ENCODE measurements at places on chromosomes 13 and 19. TPM values are rescaled to one million over a fixed set of nuclear protein-coding genes. Genes with fewer than 3 reads are reported as not detected.
A peak's percentile ranks its signal among the peaks of the same experiment; 100 is the strongest.

The RNF6 gene
- polyA plus RNA-seq = 8.8 TPM

The LACC1 gene
- 1.8 TPM for polyA plus RNA-seq

The TNFSF9 gene
- polyA plus RNA-seq = 0.15 TPM

The OR7A5 gene
- polyA plus RNA-seq = not detected

The HCST gene
- polyA plus RNA-seq = 17.6 TPM

DNA sequence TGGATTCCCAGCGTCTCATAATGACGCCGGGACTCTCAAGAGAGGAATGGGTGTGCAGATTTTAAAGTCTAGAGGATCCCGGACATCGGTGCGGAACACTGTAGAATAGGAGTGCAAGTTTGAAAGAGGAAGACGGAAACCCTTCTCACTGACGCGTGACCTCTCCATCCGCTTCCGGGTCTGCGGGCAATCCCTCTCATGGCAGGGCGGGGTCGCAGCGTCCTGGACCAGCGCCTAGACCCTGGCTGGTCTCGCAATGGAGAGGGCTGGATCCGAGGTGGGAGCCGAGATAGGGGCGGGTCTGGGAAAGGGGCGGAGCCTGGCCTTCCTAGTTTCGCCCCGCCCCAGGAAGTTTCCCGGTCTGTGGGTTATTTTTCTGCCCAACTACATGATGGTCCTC is 4.6 kb upstream of the ZNF845 start:
- H3K27me3 ChIP-seq = no peaks in the 10 kb centered on the region
- peak; percentile 69 for DNase-seq
- H3K4me3 ChIP-seq = peak overlapping the region; percentile 19
- H3K36me3 ChIP-seq = no peaks in the 10 kb centered on the region
- H3K27ac ChIP-seq = no peak overlapping the region

DNA sequence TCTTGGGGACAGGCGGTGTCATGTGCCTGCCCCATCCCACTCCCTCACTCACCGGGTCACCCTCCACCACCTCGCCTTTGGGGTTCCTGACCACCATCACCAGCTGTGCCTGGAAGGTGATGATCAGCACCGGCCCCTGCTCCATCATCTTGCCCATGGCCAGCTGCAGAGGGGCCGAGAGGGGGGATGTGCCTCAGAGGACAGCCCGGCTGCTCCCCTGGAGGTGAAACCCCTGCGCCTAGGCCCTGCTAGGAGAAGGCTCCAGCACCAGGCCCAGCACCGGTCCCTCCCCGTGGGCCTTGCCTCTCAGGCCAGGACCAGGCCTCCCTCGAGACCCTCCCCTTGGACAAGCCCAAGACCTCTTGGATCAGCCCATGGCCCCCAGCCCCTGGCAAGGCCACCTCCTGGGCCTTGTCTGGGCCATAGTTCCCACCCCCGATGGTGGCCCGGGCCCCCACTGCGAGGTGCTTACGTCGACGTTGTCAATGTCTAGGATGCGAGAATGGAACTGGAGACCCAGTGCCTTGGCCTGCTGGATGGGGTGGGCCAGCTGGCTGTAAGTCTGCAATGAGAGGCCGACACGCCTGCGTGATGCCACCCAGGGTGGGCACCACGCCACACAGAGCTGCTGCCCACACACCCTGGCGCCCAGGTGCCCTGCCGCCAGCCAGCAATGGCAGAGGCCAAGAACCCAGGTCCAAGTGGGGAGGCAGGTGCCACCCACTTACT is 1.8 kb upstream of the CTXN1 start:
- no peaks in the 10 kb centered on the region for H3K27me3 ChIP-seq
- no peak overlapping the region for H3K4me3 ChIP-seq
- peaks cover 9% of the 10 kb centered on the region for H3K4me1 ChIP-seq
- no peak for DNase-seq

- no peak overlapping the region for H3K27ac ChIP-seq
- no peak overlapping the region for H3K4me3 ChIP-seq
- peaks cover 10% of the 10 kb centered on the region for H3K4me1 ChIP-seq
- no peaks in the 10 kb centered on the region for H3K36me3 ChIP-seq
- no peaks in the 10 kb centered on the region for H3K27me3 ChIP-seq
- DNase-seq = no peak
Measured at GRCh38 chr13:36088001-36088400, 43.2 kb downstream of the DCLK1 start.

GRCh38 chr13:74025369-74025768 is 108.8 kb downstream of the KLF12 start:
- no peaks in the 10 kb centered on the region for H3K36me3 ChIP-seq
- no peak overlapping the region for H3K4me3 ChIP-seq
- H3K27ac ChIP-seq = no peak overlapping the region
- no peaks in the 10 kb centered on the region for H3K27me3 ChIP-seq

DNA sequence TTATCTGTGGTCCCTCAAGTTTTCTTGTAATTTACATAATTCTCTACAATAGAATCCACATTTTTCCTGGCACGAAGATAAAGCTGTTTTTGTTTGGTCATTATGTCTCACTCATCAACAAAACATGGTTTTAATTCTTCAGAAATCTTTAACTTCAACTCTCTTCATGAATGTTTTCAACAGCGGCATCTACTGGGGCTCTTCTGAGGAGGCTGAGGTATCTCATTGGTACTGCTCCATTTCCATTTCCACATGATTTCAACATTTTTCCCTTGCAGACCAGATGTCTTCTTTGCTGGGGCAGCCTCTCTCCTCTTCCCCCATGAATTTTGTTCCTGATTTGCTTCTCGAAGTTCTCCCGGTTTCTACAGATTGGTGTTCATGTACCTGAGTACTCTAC is 5.8 kb upstream of the KBTBD7 start:
- H3K36me3 ChIP-seq = no peaks in the 10 kb centered on the region
- H3K27ac ChIP-seq = no peak overlapping the region
- no peak overlapping the region for H3K4me3 ChIP-seq
- DNase-seq = no peak
- H3K27me3 ChIP-seq = no peaks in the 10 kb centered on the region

GRCh38 chr13:111407381-111408131 is 87.1 kb downstream of the TEX29 start:
- H3K4me1 ChIP-seq = no peaks in the 10 kb centered on the region
- no peak overlapping the region for H3K4me3 ChIP-seq
- H3K27ac ChIP-seq = no peak overlapping the region
- no peak for DNase-seq
- H3K36me3 ChIP-seq = no peaks in the 10 kb centered on the region

DNA sequence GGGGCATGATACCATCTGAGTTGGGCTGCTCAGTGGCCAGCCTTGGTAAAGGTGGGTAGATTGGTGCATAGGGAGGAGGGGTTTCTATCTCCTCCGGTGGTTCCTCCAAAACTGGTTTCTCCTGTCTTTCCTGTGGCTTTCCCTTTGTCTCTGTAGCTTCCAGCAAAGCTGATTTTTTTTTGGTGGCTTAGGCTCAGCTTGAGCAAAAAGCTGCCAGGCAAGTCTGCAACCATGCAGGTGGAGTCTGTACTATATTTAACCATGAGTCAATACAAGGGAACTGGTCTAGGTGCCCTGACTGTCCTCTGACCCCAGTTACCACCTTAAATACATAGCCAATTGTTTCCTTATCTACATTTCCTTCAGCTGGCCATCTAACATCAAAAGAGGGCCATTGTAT is 64.0 kb upstream of the ZNF681 start:
- H3K27me3 ChIP-seq = no peaks in the 10 kb centered on the region
- no peak overlapping the region for H3K4me3 ChIP-seq
- no peak overlapping the region for H3K27ac ChIP-seq
- H3K4me1 ChIP-seq = no peaks in the 10 kb centered on the region
- DNase-seq = no peak

DNA sequence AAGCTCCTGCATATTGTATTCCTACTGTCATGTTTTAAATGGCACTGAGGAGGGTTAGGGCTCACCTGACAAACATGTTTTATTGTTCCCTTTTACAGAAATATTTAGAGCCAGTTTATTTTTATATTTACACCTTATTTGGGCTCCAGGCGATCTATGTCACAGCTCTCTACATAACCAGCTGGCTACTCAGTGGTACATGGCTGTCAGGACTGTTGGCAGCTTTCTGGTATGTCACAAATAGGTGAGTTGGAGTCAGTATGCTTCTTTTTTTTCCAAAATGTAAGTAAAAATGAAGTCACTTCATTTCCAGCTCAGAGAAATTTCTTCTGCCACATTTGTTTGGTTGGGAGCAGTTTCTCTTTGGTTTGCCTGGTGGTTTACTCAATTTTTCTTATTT is 31.5 kb downstream of the DPY19L3 start:
- DNase-seq = no peak
- H3K4me3 ChIP-seq = no peak overlapping the region
- no peaks in the 10 kb centered on the region for H3K4me1 ChIP-seq

DNA sequence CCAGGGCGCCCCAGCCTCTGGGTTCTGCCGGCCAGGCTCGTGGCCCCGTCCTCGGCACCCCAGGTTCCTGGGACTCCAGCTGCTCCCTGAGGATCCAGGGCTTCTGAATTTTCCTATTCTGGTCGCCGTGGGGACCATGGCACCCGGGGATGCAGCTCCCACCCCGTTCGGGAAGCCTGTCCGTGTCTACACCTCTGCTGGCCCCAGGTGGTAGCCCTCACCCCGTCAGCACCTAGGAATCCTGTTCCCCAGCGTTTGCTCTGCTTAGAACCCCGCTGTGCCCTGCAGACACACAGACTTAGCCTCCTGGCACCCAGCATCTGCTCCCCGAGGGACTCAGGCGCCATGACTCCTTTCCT is 960 bp downstream of the PPFIA3 start:
- H3K4me1 ChIP-seq = peaks cover 24% of the 10 kb centered on the region
- peak overlapping the region; percentile 56 for H3K4me3 ChIP-seq
- no peak for DNase-seq
- no peaks in the 10 kb centered on the region for H3K27me3 ChIP-seq
- H3K36me3 ChIP-seq = no peaks in the 10 kb centered on the region
